ENCODE measurements at places on chromosomes 1 and 21. TPM values are rescaled to one million over a fixed set of nuclear protein-coding genes. Genes with fewer than 3 reads are reported as not detected.

The MUL1 gene
- total RNA-seq: 43.1 TPM

The S100A16 gene
- 615 TPM for total RNA-seq

The LRRC7 gene
- not detected for total RNA-seq

The ACOT11 gene
- total RNA-seq: 2.4 TPM

The CLIC6 gene
- 0.07 TPM for total RNA-seq

The KRTAP19-1 gene
- not detected for total RNA-seq

The PYCR2 gene
- 46.3 TPM for total RNA-seq

The RGS8 gene
- not detected for total RNA-seq

The FMN2 gene
- total RNA-seq: 3.7 TPM

The RHBG gene
- not detected for total RNA-seq

The MRPS15 gene
- 84.6 TPM for total RNA-seq

The DVL1 gene
- 71.4 TPM for total RNA-seq

The SHISA4 gene
- total RNA-seq: 12.1 TPM

The SLC9C2 gene
- total RNA-seq: not detected

The TMEM81 gene
- total RNA-seq: 2.3 TPM

The BACE2 gene
- total RNA-seq: 22.3 TPM

The SEMA4A gene
- total RNA-seq: 0.33 TPM

The IFNLR1 gene
- 1.2 TPM for total RNA-seq

The GJA5 gene
- 0.05 TPM for total RNA-seq

The STIL gene
- total RNA-seq: 9.9 TPM

The CLCA1 gene
- not detected for total RNA-seq

Data from A549 treated with GW870086 at 1 μM for 4 hours (cell line).